ENCODE measurements at places on chromosomes 6 and 20. TPM values are rescaled to one million over a fixed set of nuclear protein-coding genes. Genes with fewer than 3 reads are reported as not detected.

DNA sequence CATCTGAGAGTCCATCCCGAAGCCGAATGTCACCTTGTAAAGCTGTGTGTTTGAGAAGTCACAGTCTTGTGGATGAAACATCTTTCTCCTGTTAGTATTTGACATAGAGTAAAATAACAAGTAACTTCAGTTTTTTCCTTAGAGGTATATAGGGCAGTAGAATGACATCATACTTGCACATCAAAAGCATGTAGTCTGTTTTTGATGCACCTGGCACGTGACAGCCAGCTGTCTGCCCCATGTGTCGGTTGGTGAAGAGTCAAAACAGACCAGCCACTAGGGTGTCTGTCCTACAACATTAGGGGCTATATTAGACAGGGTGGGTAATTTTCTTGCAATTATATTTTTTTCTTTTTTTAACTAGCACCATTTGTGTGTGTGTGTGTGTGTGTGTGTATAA is 70.2 kb downstream of the SNX9 start:
- H3K4me1 ChIP-seq: no peaks in the 10 kb centered on the region
- no peak overlapping the region for H3K4me3 ChIP-seq
- peak; percentile 62 for DNase-seq
- peak overlapping the region; percentile 61 for H3K27ac ChIP-seq
- H3K36me3 ChIP-seq: no peaks in the 10 kb centered on the region
- no peaks in the 10 kb centered on the region for H3K27me3 ChIP-seq

- no peaks in the 10 kb centered on the region for H3K4me1 ChIP-seq
- DNase-seq: no peak
- H3K36me3 ChIP-seq: no peaks in the 10 kb centered on the region
- no peak overlapping the region for H3K4me3 ChIP-seq
- no peaks in the 10 kb centered on the region for H3K27me3 ChIP-seq
- no peak overlapping the region for H3K27ac ChIP-seq
Measured at GRCh38 chr20:11581271-11581670, 336.4 kb upstream of the BTBD3 start.

- no peak for DNase-seq
Measured at GRCh38 chr6:150830439-150831165, 34.9 kb upstream of the MTHFD1L start.

DNA sequence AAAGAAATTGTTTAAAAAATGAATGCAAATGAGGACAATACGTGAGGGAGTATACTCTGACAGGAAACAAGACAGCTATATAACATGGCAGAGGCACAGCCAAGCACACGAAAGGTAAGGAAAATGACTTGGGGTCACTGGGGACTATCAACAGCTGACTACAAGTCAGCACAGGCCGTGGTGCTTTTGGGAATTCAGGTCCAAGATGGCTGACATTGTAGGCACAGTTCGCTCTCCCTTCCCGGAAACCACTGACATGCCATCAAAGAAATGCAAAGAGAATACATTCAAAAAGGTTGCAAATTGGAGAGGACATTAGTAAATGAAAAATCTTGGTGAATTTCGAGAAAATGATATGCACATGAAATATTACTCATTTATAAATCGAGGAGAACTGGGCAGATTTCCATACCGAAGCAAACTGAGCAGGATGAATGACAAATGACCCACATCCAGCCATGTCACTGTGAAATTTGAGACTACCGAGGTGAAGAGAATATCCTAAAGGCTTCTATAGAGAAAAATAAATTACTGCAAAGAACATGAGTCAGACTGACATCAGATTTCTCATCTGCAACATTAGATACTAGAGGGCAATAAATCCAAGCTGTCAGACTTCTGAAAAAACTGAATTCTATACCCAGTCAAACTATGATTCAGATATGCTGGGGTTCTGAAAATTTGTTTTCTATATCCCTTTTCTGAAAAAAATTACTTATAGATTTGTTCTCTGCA is 391.1 kb downstream of the BTBD9 start:
- H3K4me1 ChIP-seq: no peaks in the 10 kb centered on the region
- H3K4me3 ChIP-seq: no peak overlapping the region
- H3K36me3 ChIP-seq: no peaks in the 10 kb centered on the region
- no peak for DNase-seq
- no peak overlapping the region for H3K27ac ChIP-seq
- H3K27me3 ChIP-seq: no peaks in the 10 kb centered on the region

DNA sequence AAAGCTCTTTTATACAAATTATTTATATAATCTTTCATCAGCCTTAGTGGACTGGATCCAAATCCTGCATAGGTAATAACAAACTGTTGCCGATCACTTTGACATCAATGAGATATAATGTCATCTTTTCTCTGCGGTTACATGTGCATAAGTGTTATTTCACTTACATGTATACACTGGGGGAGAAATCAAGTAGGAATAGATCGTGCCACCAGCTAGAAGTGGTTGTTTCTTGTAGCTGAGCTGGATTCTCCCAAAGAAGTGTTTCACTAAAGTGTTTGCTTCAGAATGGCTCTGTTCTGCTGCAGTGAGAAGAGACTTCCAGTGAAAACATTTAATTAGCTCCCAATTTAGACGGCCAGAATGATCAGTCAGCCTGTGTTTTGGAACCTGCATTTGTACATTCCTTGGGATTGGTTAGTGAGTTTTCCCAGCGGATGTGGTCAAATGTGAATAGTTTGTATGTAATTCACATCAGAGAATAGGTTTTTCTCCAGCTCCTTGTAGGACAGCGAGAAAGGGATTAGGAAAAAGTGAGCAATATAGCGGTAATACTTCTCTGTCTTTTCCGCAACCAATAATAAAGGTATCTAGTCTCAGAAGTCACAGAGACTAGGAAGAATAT is 163.1 kb upstream of the CCN2 start:
- H3K4me1 ChIP-seq: no peaks in the 10 kb centered on the region
- no peak overlapping the region for H3K4me3 ChIP-seq
- no peak for DNase-seq
- H3K27ac ChIP-seq: no peak overlapping the region
- no peaks in the 10 kb centered on the region for H3K27me3 ChIP-seq

DNA sequence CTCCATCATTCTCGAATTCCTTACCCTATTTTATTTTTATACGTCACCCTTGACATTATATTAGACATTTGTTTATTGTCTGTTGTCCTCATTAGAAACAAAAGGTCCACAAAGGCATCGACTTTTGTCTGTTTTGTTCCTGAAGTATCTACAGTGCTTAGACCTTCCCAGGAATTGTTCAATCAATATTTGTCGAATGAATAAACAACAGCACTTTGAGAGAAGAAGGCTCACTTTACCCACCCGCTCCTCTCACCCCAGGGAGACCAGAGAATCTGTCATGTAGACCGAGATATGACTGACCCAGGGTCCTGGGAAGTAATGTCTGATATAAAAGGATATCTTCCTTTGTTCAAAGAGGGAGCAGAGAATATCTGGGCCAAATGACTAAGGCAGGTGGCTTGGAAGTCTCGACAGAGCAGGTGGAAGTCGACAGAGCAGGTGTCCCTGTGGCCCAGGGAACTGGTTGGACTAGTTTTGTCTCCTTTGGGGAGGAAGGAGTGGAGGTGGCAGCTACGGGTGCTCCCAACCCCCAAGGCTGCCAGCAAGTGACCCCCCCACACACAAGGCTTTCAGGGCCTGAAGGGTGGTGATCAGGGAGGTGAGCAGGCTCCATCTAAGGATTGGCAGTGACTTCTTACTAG is 14.8 kb upstream of the CHMP4B start:
- H3K36me3 ChIP-seq: no peaks in the 10 kb centered on the region
- no peak overlapping the region for H3K4me3 ChIP-seq
- no peak overlapping the region for H3K27ac ChIP-seq
- no peaks in the 10 kb centered on the region for H3K27me3 ChIP-seq

GRCh38 chr6:115909923-115910546 is 150.7 kb downstream of the FRK start:
- H3K27ac ChIP-seq: no peak overlapping the region
- H3K36me3 ChIP-seq: no peaks in the 10 kb centered on the region
- no peak for DNase-seq
- no peaks in the 10 kb centered on the region for H3K27me3 ChIP-seq
- no peaks in the 10 kb centered on the region for H3K4me1 ChIP-seq
- H3K4me3 ChIP-seq: no peak overlapping the region

DNA sequence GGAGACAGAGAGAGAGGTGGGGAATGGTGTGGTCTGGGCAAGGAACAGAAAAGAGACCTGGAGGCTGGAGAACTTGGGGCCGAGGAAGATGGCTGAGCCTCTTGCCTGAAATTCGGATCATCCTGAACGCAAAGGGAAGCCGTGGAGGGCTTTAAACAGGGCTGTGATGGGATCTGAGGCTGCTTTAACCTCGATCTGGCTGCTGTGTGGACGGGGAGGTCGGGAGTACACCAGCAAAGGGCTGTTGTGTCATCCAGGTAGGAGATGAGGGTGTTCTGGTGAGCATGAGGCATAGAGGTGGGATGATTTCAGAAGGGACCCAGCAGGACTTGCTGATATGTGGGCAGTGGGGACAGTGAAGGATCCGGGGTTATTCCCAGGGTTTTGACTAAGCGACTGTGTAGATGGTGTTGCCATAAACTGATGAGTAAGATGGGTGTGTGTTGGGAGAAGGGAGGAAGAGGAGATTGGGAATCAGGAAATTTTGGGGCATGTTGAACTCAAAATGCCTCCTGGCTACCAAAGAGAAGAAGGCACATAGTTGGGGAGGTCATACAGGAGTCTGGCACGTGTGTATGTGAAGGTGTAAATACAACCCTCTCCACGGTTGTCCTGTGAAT is 158.5 kb downstream of the NFATC2 start:
- no peak for DNase-seq
- H3K36me3 ChIP-seq: no peaks in the 10 kb centered on the region
- H3K27me3 ChIP-seq: no peaks in the 10 kb centered on the region
- no peak overlapping the region for H3K4me3 ChIP-seq
- no peak overlapping the region for H3K27ac ChIP-seq
- peaks cover 48% of the 10 kb centered on the region for H3K4me1 ChIP-seq

- H3K27me3 ChIP-seq: no peaks in the 10 kb centered on the region
- no peak overlapping the region for H3K27ac ChIP-seq
- no peaks in the 10 kb centered on the region for H3K4me1 ChIP-seq
Measured at GRCh38 chr20:44632103-44632752, 19.3 kb downstream of the ADA start.

- H3K4me3 ChIP-seq: no peak overlapping the region
- H3K4me1 ChIP-seq: no peaks in the 10 kb centered on the region
- no peak for DNase-seq
- no peaks in the 10 kb centered on the region for H3K27me3 ChIP-seq
- no peaks in the 10 kb centered on the region for H3K36me3 ChIP-seq
Measured at GRCh38 chr20:61799928-61800327, 265.8 kb downstream of the TAF4 start.

- no peak overlapping the region for H3K27ac ChIP-seq
- H3K36me3 ChIP-seq: peaks cover 17% of the 10 kb centered on the region
- H3K27me3 ChIP-seq: no peaks in the 10 kb centered on the region
Measured at GRCh38 chr6:105374010-105374420, 28.9 kb downstream of the PREP start.

DNA sequence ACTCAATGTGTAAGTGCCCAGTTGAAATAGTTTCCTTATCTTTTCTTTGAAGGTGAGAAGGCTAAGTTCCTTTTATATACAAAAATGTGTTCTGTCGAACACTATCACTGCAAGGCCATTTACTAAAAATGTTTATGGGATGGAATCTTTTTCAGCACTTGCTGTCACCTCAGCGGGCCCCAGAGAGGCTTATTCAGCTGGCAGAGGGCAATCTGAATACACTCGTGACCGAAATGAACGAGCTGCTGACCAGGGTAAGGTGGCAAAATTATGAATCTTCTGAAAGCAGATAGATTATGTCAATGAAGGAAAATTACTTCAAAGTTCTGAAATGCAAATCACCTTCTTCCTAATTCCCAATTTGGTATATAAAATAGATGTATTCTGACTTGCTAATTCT is 340.2 kb downstream of the ARHGAP18 start:
- DNase-seq: no peak
- H3K4me3 ChIP-seq: no peak overlapping the region
- H3K36me3 ChIP-seq: no peaks in the 10 kb centered on the region
- no peaks in the 10 kb centered on the region for H3K4me1 ChIP-seq
- no peaks in the 10 kb centered on the region for H3K27me3 ChIP-seq

Gene MAFB
- 4.1 TPM for total RNA-seq

Gene SDCBP2
- total RNA-seq: 1.1 TPM

Gene TFAP2D
- not detected for total RNA-seq

Gene ANGPT4
- not detected for total RNA-seq

Gene SLC22A16
- total RNA-seq: 0.29 TPM
